ENCODE measurements at places on chromosomes 6 and 20. TPM values are rescaled to one million over a fixed set of nuclear protein-coding genes. Genes with fewer than 3 reads are reported as not detected.

The CST5 gene
- not detected for total RNA-seq

The PRSS35 gene
- total RNA-seq, result 2.9 TPM

The ETV7 gene
- 6.7 TPM for total RNA-seq

The DNAAF9 gene
- 13.5 TPM for total RNA-seq

The CCM2L gene
- total RNA-seq, result not detected

The SLC35D3 gene
- not detected for total RNA-seq

The EDEM2 gene
- 33.1 TPM for total RNA-seq

The FAM184A gene
- 1.8 TPM for total RNA-seq

The SNAI1 gene
- 4.6 TPM for total RNA-seq

The CRYBG1 gene
- 6.1 TPM for total RNA-seq

The OR2J3 gene
- not detected for total RNA-seq

The C6orf15 gene
- not detected for total RNA-seq

The BPIFB1 gene
- not detected for total RNA-seq

The KIAA1755 gene
- total RNA-seq, result 2.0 TPM

The ID4 gene
- total RNA-seq, result 49.3 TPM

The RBM39 gene
- total RNA-seq, result 327 TPM

The GABRR2 gene
- 0.13 TPM for total RNA-seq

The CD24 gene
- total RNA-seq, result 4.2 TPM

The NRM gene
- total RNA-seq, result 3.5 TPM

The KCNB1 gene
- 6.1 TPM for total RNA-seq

The PPP1R3G gene
- total RNA-seq, result 2.1 TPM

The NRSN1 gene
- not detected for total RNA-seq

The SNAP25 gene
- not detected for total RNA-seq

The RAB23 gene
- total RNA-seq, result 201 TPM

The ZNF311 gene
- 2.1 TPM for total RNA-seq

The SUMO4 gene
- 3.5 TPM for total RNA-seq

The HSPA1B gene
- total RNA-seq, result 152 TPM

The ROS1 gene
- total RNA-seq, result 2.5 TPM

The TMEM244 gene
- not detected for total RNA-seq

The MYH7B gene
- total RNA-seq, result 0.13 TPM

The PROKR2 gene
- not detected for total RNA-seq

The GPR63 gene
- 0.11 TPM for total RNA-seq

The SLC35F1 gene
- total RNA-seq, result not detected

The PEX7 gene
- total RNA-seq, result 8.0 TPM

The RAET1E gene
- 0.39 TPM for total RNA-seq

The PTPRA gene
- 56.3 TPM for total RNA-seq

The ECT2L gene
- 0.11 TPM for total RNA-seq

The LY6G6D gene
- not detected for total RNA-seq

The TUBB1 gene
- not detected for total RNA-seq

The AMD1 gene
- total RNA-seq, result 74.5 TPM

The CYP39A1 gene
- total RNA-seq, result 8.4 TPM

The PTCHD4 gene
- total RNA-seq, result 0.54 TPM

The CUL7 gene
- total RNA-seq, result 44.1 TPM

The ZGPAT gene
- 15.0 TPM for total RNA-seq

The CST11 gene
- not detected for total RNA-seq

The DOK5 gene
- total RNA-seq, result 31.6 TPM

The TRIM40 gene
- not detected for total RNA-seq

The TDP2 gene
- total RNA-seq, result 47.8 TPM

The CHD6 gene
- total RNA-seq, result 34.6 TPM

The TSPO2 gene
- total RNA-seq, result not detected

The TCEA2 gene
- 17.5 TPM for total RNA-seq

The SYCP2 gene
- 2.7 TPM for total RNA-seq

The CASS4 gene
- total RNA-seq, result 0.11 TPM

The TENT5A gene
- 118 TPM for total RNA-seq

The CDKN1A gene
- total RNA-seq, result 284 TPM

The CENPW gene
- 11.3 TPM for total RNA-seq
